Stimulated activated CD4-positive, alpha-beta T cell treated with anti-CD3 and anti-CD28 coated beads, Interleukin-4, amount 100 ng/mL, for 1 hour (primary cell): ENCODE measurements at places on chromosomes 13 and 19.

DNA sequence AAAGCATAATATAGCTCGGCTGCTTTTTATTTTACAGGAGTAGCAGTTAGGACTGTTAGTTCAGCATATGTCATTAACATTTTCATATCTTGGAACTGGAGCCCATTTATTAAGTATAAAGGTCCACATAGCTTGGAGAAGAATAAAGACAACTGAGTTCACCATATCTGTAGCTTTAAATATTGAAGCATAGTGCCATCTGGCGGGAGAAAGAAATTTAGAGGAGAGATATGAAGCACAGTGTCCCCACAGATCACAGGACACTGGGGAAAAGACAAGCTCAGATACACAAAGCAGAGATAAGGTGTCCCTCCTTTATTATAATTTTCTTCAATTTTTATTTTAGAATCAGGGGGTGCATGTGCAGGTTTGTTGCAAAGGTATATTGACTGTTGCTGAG, 104.7 kb upstream of the FREM2 start:
- no peak for DNase-seq

DNA sequence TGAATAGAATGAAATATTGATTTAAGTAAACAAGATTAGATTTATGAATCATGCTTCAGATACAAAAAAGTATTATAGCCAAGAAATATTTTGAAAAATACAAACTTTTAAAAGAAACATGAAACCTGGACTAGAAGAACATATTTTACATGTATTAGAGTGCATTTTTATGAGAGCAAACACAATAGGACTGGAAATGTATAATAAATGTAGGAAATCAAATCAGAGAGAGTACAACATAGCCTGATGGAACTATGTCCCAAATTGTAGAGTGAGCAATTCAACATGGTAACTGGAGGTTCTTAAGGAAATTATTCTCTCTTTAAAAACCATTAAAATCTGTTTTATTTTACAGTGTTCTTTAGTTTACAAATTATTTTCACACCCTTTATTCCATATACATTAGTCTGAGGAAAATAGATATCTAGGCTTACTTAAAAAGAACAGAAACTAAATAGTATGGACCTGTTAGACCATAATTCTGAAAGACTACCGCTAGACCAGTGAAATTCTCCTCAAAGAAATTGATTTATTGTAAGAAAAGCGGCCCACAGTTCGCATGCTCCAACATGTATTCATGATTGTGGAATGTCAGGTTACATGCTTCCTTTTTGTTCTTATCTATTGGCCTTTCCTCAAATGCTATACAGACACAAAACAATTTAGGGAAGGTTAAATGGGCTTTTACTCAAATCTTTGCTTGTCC, 1526.5 kb upstream of the SLC10A2 start:
- no peak for DNase-seq

DNA sequence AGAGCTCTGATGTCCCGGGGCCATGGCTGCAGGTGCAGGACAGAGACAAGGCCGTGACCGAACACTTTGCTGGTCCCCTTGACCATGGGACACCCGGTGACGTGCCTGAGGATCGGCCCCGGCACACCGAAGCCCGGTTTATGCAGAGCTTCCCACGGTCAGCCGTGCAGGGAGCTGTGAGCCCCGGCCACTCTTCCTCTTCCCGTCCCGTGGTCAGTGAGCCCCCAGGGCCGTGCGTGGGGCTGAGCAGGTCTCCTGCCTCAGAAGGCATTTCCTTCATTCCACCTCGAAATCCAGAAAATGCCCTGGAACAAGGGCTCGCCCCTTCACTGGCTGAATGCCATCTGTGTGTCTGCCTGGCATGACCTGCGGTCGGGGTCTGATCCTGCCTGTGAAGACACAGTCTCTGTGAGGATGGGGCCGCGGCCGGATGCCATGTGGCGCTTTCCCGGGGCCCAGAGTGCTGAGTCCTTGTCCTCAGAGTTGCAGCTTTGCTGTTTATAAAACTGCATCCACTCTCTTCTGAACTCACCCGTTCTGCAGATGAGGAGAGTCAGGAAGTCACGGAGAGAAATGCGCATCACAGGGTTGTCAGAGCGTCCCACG, 16.9 kb downstream of the MCF2L start:
- no peak for DNase-seq

DNA sequence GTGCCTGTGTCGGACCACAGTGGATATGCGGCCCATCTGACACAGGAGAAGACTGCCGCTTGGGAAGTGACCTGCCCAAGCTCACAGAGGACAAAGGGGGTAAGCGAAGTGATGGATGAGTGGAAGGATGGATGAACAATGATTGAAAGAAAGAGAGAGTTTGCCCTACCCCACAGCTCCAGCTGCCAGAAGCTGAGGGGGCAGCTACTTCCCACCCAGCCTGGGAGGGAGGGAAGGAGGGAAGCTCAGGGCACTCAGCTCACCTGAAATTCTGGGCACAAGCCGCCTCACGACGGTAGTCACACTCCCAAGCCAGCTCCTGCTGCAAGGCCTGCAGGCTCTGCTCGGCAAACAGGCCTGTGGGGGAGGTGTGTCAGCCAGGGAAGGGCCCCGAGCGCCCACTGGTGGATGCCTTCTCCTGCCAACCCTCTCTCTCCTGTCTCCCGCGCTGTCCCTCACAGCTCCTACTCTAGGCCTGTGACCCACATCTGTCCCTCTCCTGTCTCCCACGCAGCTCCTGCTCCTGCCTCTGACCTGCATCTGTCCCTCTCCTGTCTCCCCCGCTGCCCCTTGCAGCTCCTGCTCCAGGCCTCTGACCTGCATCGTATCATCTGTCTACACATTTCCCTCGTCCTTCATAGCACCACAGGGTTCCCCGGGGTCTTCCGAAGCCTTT, 12.0 kb upstream of the NUMBL start:
- no peak for DNase-seq

- no peak for DNase-seq
Measured at GRCh38 chr19:51799774-51800472, 5.0 kb downstream of the FPR3 start.

DNA sequence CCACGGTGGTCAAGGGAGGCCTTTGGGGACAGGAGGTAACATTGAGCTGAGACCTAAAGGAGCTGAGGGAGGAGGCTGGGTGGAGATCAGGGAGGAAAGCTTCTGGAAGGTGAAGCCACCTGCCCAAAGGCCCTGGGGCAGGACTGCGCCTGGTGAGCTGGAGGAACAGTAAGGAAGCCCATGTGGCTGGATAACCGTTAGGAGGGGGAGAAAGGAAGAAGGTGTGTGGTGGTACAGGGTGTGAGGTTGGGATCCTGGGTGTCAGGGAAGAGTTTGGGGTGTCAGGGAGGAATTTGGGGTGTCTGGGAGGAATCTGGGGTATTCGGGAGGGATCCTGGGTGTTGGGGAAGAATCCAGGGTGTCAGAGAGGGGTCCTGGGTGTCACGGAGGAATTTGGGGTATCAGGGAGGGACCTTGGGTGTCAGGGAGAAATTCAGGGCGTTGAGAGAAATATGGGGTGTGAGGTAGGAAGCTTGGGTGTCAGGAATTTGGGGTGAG, 695 bp downstream of the TICAM1 start:
- DNase-seq: no peak

GRCh38 chr13:99913167-99913566, 58.4 kb downstream of the ZIC5 start:
- no peak for DNase-seq

DNA sequence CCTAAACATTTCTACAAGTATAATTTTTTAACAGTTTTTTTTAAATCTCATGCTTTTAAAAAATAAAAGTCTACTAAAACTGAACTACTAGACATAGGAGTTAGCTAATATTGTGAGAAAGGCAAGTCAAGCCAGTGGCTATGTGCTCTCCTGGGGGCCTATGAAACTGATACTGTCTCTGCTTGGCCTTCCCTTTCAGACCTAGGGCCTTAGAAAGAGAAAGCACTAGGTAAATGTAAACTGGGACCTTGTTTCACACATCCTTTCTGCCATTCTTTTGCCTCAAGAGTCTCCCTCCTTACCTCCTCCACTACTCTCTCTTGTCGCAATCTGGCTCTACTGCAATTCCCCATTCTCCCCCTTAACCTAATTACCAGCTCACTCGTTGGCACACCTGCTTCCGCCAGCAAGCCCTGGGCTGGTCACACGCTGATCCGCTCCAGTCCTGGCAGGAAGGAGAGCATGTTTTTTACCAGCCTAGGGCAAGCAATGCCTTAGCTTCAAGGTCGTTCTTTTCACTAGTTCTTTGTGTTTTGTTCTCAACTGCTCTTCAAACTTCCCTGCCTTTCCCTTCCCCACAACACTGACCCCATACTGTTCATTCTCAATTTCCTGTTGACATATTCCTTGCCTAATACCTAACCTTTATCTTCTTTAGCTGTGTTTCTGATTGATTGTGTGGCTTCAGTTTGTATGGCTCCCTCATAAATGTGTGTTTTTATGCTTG, 23.1 kb downstream of the TBC1D4 start:
- DNase-seq: no peak

DNA sequence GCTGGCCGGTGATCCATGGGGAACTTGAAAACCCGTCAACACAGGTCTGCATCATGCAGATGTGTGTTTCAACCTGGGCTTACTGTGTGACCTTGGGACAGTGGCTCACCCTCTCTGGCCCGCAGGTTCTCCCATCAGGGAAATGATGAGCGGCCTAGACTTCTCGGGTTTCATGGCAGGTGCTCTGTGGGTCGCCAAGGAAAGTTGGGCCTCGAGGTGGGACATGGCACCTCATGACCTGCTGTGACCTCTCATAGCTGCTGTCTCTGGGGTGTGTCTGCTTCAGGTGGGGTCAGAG, 50.8 kb upstream of the NFIC start:
- no peak for DNase-seq

DNA sequence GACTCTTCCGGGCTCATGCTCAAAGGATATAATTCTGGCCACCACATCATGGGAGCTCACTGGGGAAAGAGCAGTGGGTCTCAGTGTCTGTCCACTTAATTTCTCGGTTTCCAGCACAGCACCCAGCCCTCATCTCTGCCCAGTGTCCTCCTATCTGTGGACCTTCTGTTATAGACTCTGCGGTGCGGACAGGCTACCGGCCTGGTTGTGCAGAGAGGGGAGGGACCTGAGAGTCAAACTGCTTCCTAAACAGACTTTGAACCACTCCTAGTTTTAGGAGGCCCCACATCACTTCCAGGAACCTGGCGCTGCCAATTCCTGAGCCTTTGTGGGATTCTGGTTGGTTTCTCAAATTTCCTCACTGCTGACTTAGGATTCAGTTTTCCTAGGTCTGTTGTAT, 59.8 kb upstream of the MED4 start:
- DNase-seq: no peak

- DNase-seq: no peak
Measured at GRCh38 chr19:34085336-34085735, 87.0 kb upstream of the LSM14A start.

- no peak for DNase-seq
Measured at GRCh38 chr13:51297556-51297955, 41.9 kb upstream of the SERPINE3 start.
